ENCODE measurements at places on chromosomes 4 and X.

DNA sequence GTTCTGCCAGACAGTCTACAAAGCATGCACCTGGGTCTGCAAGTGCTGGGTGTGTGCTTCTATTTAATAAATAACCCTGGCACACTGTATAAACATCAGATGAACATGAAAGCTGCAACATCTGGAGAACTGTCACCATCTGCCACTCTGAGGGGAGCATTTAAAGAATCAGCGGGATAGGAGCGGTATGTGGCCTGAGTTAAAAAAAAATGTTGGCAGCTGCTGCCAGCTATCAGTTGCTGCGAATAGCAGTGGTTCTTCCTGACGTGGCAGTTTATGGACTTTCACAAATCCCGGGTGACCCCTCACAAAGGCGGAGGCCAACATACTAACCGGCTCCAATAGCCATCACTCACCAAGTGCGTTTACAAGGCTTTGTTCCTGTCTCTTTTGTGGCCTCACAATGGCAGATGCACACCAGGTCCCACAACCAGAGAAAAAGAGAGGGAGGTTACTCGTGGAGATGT is 95.1 kb downstream of the RASL11B start:
- DNase-seq = no peak

- DNase-seq = no peak
Observed at GRCh38 chr4:86218746-86219473, 140.9 kb downstream of the MAPK10 start.

GRCh38 chr4:17544205-17544604 is 29.2 kb downstream of the CLRN2 start:
- no peak for DNase-seq

DNA sequence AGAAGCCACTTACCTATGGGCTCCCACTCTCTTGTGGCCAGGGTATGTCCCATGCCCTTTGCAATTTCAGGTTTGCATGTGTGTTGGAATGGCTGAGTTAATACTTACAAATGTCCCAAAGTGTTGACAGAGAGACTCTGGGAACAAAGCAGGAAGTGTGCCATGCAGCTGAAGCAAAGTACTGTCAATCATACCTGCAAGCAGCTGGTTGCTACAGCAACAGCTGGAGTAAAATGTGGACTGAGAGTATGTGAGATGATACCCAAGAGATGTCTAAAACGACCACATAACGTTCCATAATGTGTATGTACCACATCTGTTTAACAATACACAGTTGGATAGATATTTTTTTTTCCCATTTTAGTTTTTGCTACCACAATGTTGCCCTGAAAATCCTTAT is 82.8 kb upstream of the CAMK2D start:
- no peak for DNase-seq

DNA sequence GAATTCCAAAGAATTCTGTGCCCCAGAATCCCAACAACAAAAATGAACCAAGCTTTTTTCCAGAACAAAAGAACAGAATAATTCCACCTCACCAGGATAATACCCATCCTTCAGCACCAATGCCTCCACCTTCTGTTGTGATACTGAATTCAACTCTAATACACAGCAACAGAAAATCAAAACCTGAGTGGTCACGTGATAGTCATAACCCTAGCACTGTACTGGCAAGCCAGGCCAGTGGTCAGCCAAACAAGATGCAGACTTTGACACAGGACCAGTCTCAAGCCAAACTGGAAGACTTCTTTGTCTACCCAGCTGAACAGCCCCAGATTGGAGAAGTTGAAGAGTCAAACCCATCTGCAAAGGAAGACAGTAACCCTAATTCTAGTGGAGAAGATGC is 161.6 kb downstream of the AFF2 start:
- no peak for DNase-seq

GRCh38 chr4:128456171-128456570 is 168.6 kb upstream of the PGRMC2 start:
- DNase-seq = no peak

- DNase-seq = no peak
Observed at GRCh38 chr4:133929531-133930239, 271.9 kb downstream of the PABPC4L start.

DNA sequence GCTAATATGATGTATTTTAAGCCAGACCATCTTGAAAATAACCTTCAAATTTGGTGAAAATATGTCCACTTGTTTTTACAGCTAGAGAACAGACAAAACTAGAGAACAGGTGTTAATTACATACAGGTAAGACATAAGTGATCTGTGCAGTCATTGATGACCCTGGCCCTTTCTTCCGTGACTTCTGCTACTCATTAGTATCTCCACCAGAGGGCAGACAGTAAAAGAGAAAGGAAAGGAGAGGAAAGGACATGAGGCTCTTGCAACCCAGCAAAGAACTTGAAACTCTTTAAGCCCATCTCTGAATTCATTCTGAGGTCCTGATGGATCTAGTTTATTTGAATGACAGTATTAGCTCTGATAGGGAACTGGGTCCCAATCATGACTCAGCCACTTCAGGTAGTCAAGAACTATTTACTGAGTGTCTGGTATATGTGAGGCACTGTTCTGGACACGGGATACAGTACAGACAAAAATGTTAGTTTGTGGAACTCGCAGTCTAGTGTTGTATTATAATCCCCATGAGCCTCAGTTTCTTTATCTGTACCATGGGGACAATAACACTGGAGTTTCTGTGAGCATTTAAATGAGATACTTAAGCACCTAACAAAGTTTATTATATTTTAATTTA is 121.0 kb upstream of the TEX13D start:
- no peak for DNase-seq

GRCh38 chrX:45505214-45505613 is 304.5 kb upstream of the DIPK2B start:
- no peak for DNase-seq

DNA sequence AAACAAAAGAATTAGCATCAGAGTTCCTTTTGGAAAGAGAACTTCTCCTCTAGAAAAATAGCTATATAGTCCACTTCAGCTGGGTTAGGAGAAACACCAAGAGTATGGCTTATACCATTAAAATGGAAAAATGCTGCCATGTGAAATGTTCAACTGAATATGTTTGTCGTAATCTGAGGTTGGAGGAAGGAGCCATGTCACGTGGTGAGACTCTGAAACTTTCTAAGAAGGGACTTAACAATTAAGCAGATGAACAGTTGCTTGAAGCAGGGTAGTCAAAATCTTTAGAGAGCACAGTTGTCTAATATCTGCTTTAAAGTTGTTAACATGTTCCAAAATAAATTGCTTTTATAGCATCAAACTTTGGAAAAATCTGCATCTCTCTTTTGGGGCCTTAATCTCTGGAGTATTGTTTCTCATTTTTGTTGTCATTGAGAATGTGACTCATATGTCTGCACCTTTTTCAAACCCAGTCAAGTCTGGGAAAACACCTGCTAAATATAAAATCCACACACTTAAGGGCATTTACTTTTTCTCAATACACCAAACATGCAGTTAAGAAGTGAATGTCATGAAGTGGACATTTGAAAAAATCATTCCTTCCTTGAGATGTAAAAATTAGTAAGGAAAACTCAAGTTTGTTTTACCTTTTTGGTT is 168.8 kb upstream of the PDE5A start:
- no peak for DNase-seq

GRCh38 chr4:24765376-24765988 is 29.9 kb upstream of the SOD3 start:
- DNase-seq = no peak

DNA sequence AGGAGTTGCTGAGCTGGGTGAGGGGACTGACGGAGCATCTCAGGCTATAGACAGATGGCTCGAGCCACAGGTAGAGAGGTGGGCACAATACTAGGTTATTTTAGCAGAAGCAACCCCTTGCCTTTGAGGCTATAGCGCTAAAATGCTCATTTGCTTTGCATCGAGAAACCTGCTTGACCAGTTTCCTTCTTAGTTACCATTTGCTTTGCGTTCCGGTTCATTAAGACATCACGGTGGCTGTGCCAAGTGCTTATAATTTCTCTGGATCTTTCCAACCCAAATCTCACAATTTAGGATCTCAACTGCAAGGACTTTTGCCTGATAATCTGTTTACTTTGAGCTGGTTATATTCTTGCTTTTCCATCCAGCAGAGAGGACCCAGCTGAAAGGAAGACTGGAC is 40.8 kb downstream of the DLG3 start:
- DNase-seq = no peak

DNA sequence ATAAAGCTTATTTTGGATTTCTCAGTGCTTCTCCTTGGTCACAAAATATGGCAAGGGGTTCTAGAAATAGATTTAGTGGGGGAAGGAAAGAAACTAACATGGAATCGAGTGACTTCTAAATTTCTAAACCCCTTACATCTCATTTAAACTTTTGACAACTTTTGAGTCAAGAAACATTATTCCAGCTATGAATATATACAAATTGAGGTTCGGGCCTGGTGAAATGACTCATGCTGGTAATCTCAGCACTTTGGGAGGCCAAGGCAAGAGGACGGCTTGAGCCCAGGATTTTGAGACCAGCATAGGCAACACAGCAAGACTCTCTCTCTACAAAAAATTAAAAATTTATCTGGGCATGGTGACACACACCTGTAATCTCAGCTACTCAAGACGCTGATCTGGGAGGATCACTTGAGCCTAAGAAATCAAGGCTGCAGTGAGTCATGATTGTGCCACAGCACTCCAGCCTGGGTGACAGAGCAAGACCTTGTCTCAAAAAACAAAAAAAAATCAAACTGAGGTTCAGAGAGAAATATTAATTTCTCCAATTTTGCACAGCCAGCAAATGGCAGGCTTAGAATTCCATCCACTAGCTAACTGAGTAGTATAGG is 99.8 kb downstream of the ANXA3 start:
- no peak for DNase-seq

GRCh38 chr4:55851885-55852284 is 1.6 kb upstream of the EXOC1 start:
- DNase-seq = no peak

GRCh38 chrX:79592259-79592658 is 225.1 kb upstream of the ITM2A start:
- no peak for DNase-seq

GRCh38 chr4:47913861-47914219 is 543 bp downstream of the NFXL1 start:
- DNase-seq = no peak

- no peak for DNase-seq
Observed at GRCh38 chrX:9048801-9049200, 14.9 kb upstream of the FAM9B start.

GRCh38 chr4:80926446-80926845 is 104.1 kb upstream of the BMP3 start:
- no peak for DNase-seq

GRCh38 chr4:44629280-44629866 is 22.1 kb downstream of the YIPF7 start:
- no peak for DNase-seq

DNA sequence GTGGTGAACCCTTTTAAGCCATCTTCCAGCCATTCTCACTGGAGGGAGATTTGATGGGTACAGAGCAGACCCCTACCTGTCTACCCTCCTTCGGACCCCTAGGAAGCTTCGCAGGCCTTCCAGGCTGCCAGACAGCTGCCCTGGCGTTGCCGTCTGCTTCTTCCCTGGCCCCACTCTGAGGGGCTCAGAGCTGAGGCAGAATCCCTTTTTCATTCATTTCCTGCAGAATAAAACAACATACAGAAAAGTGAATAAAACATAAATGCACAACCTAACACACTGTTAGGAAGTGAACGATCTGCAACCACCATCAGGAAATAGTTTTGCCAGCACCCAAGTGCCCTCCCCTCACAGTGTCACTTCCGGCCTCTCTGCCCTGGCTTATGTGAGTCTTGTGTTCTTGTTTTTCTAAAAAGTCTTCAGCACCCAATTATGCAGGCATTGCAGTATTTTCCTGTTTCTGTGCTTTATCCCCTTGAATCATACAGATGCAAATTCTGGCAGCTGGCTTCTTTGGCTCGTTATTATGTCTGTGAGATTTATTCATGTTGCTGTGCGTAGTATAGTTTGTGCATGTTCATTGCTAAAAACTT is 5.6 kb upstream of the ADD1 start:
- DNase-seq = peak; percentile 80

DNA sequence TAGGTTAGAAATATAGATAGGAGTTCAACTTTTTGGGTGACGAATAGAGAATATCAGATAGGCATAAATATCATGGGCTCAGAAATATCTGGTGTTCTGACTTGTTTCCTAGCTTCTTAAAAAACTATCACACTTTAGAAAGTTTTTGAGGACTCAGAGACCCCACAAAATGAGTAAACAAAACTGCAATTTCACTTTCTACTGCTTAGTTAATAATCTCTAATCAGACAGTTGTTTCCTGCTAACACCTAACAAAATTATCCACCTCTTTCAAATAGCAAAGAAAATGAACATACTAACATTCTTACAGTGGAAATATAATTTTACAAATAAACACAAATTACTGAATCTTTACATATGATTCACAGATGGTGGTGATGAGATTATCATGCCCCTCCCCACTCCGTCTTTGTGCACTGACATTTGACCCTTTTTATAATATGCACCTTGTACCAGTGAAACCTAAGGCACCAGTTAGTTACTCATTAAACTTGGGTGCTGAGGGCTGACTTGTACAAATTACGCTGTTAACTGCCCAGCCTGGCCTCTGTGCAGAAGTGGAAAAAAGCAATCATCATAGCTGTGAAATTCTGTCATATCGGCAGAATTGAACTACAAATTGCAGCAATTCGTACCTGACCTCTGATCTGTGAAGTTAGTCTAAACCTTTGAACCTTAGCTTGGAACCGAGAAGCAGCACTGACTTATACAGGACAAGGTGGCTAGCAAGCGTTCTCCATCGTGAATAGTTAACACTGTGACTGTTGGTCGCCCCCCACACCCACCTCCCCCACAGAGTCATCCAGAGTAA is 138.7 kb downstream of the CHRNA9 start:
- DNase-seq = no peak

GRCh38 chr4:59979061-59979460 is 1221.1 kb upstream of the ADGRL3 start:
- DNase-seq = no peak

- DNase-seq = no peak
Observed at GRCh38 chr4:146333187-146333894, 119.0 kb downstream of the REELD1 start.

DNA sequence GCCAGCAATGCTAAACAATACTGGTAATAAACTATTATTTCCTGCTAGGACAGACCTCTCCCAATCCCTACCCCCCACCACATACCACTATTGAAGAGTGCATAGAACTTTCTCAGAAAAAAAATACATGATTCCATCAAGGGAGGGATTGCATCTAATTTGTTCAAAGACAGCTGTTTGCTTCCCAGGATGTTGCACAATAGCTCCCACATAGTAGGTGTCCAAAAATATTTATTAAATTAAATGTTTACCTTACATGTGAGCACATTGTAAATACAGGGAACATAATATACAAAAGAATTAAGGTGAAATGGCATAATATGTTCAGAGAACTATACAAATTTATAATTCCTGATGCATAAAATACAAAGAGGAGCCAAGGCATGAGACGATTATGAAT is 1111.8 kb upstream of the LCORL start:
- DNase-seq = no peak

- DNase-seq = no peak
Observed at GRCh38 chrX:15804563-15804962, 14.3 kb downstream of the ZRSR2 start.

DNA sequence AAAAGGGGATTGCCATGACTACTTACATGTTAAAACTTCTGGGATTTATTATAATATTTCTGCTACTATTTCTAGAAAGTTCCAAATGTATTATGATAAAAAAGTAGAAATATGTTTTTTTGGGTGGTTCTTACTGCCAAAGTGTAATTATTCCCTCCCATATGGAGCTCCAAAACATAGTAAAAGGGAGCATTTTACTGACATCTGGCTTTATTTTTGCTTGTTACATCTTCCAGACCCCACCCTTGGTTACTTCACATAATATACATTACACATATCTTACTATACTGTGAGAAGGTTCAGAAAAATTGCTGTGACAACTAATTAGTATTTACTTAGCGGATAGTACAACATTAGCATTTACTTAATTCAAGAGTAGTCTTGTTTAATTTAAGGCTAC is 205.1 kb upstream of the TLL1 start:
- DNase-seq = no peak
